ENCODE measurements at places on chromosomes 6 and 20.
A peak's percentile ranks its signal among the peaks of the same experiment; 100 is the strongest.

DNA sequence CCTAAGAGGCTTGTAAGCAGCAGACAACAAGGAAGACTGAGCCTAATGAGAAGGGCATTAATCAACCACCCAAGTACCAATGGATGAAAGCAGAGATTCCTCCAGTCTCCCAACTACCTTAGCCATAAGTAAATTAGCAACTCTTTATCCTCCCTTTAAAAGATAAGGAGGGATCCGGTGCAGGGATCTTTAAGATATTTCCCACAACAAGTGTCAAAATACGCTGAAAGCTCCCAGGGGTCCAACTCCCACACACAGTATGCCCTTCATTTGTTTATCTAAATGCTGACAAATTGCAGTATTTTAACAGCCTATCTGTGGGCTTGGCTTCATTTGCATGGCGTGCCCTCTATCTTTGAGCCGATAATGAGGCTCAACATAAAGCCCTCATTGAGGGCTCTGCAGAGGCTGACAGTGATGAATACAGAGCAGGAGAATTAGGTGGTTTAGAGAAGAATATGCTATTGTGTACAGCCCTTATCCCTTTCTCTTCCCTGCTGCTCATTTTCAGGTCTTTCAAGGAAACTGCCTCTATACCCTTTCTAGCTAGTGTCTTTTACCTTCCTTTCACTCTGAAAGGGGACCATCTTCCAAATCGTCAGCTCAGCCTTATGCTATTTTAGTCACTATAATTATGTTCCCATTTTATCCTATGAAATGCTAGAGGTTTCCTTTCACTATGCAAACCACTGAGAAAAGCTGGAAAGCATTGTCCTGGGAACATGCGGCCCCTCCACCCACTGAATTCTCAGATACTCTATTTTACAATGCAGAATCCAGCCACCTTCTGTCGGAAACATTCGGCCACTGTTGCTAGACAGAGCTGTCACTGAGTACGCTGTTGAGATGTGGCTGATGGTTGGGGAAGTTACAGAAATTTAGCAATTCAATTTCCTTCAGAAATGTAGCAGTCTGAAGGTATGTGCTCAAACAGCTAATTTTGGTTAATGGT, 575.2 kb upstream of the JAG1 start:
- no peak overlapping the region for H3K27ac ChIP-seq
- DNase-seq, result no peak
- no peak overlapping the region for H3K4me3 ChIP-seq
- no peaks in the 10 kb centered on the region for H3K36me3 ChIP-seq
- H3K27me3 ChIP-seq, result no peaks in the 10 kb centered on the region

- no peaks in the 10 kb centered on the region for H3K36me3 ChIP-seq
- H3K4me3 ChIP-seq, result no peak overlapping the region
- H3K27me3 ChIP-seq, result no peaks in the 10 kb centered on the region
Observed at GRCh38 chr20:62551407-62552323, 75.9 kb upstream of the GATA5 start.

DNA sequence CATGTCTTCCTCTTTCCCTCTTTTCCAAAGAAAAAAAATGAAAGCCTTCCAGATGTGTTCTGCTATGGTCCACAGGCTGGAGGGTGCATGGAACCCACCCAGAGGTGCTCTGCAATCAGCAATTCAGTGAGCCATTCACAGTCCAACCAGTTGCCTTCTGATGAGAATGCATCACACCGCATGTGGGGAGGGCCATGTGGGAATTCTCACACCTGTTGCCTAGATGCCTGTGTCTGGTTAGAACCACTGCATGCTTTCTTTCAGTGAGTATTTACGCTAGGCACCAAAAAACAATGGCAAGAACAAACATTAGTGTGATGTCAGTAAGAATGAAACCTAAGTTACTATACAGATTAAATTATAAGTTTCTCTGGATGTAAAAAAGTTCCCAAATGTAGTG, 311.6 kb upstream of the CDYL start:
- no peaks in the 10 kb centered on the region for H3K36me3 ChIP-seq
- no peak for DNase-seq
- H3K27ac ChIP-seq, result no peak overlapping the region
- no peak overlapping the region for H3K4me3 ChIP-seq
- H3K27me3 ChIP-seq, result no peaks in the 10 kb centered on the region

DNA sequence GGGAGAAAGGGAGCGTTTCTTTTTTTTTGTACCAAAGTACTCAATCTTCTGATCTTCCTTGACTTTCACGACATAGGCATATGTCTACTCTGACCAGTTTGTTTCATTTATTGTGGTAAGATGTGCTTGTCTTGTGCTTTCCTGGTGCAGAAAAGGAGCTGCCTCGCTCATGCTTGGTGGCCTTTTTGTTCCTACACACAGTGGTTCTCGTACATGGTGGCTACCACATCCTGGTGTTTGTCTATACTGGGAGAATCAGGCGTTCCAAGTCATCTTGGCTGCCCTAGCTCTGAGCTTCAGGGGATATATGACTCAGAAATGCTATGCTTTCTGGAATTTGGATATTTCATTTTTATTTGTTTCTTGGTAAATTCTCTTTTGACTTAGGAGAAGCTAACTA, 31.8 kb downstream of the MYB start:
- H3K27me3 ChIP-seq, result no peaks in the 10 kb centered on the region
- H3K36me3 ChIP-seq, result no peaks in the 10 kb centered on the region
- no peak overlapping the region for H3K4me3 ChIP-seq
- no peak for DNase-seq
- H3K27ac ChIP-seq, result no peak overlapping the region

GRCh38 chr20:57450419-57450818, 59.2 kb downstream of the RBM38 start:
- peaks cover 10% of the 10 kb centered on the region for H3K27me3 ChIP-seq
- peaks cover 7% of the 10 kb centered on the region for H3K4me1 ChIP-seq
- H3K4me3 ChIP-seq, result no peak overlapping the region
- no peak for DNase-seq
- H3K27ac ChIP-seq, result no peak overlapping the region
- no peaks in the 10 kb centered on the region for H3K36me3 ChIP-seq

- no peaks in the 10 kb centered on the region for H3K27me3 ChIP-seq
- H3K27ac ChIP-seq, result no peak overlapping the region
- no peaks in the 10 kb centered on the region for H3K36me3 ChIP-seq
- no peak for DNase-seq
- peaks cover 6% of the 10 kb centered on the region for H3K4me1 ChIP-seq
- H3K4me3 ChIP-seq, result no peak overlapping the region
Observed at GRCh38 chr6:76644231-76644630, 571.8 kb upstream of the IMPG1 start.

- no peaks in the 10 kb centered on the region for H3K27me3 ChIP-seq
- no peak for DNase-seq
- H3K4me1 ChIP-seq, result no peaks in the 10 kb centered on the region
Observed at GRCh38 chr6:7809346-7809745, 83.4 kb downstream of the BMP6 start.

DNA sequence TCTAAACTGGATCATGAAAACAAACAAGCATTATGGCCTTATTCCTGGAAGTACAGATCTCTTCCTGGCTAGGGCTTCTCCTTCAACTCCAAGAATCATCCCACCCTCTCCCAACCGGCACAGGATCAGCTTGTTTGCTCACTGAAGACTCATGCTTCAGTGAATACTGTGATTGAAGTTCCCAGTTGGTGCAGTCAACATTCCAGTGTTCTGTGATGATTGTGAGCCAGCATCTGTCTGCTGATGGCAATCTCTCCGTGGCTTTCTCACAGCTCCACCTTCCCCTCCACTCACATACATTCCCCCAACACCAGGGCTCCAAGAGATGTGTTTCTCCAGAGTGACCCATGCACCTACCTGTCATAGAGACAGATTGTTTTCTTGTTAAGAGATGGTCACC, 421.3 kb upstream of the BTBD3 start:
- H3K27ac ChIP-seq, result no peak overlapping the region
- no peak for DNase-seq
- no peaks in the 10 kb centered on the region for H3K4me1 ChIP-seq
- no peaks in the 10 kb centered on the region for H3K36me3 ChIP-seq
- no peak overlapping the region for H3K4me3 ChIP-seq
- no peaks in the 10 kb centered on the region for H3K27me3 ChIP-seq

- H3K4me1 ChIP-seq, result no peaks in the 10 kb centered on the region
- peaks cover 18% of the 10 kb centered on the region for H3K27me3 ChIP-seq
- no peak for DNase-seq
Observed at GRCh38 chr20:61742097-61742825, 323.4 kb downstream of the TAF4 start.

GRCh38 chr20:37144856-37145404, 34.2 kb upstream of the RPN2 start:
- H3K4me3 ChIP-seq, result no peak overlapping the region
- H3K27me3 ChIP-seq, result no peaks in the 10 kb centered on the region
- no peaks in the 10 kb centered on the region for H3K36me3 ChIP-seq
- no peak for DNase-seq

DNA sequence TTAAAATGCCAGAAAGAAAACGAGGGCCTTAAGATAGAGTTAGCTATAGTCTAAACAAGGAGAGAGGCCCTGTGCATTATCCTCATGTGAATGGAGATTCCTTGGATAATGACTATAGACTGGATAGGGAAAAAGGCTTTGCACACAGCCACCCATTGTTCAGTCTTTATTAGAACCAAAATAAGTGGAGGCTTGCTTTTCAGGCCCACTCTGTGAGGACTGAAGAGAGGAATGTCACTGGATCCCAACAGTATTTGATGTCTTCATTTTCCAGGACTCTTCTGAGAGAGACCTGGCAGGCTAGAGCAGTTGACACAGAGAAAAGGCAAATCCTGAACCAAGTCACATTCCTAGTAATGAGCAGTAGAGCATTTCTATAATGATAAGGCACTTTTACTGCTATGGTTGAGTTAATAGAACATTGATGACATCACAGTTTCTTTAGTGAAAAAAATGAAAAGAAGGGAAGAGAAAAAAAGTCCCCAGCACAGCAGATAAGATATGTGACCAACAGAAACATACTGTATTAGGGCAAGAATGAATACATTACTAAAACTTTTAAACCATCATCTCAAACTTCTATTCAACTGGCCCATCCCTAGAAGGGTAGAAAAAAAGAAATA, 315.1 kb downstream of the EPHA7 start:
- DNase-seq, result no peak
- H3K27ac ChIP-seq, result no peak overlapping the region
- no peaks in the 10 kb centered on the region for H3K27me3 ChIP-seq
- no peak overlapping the region for H3K4me3 ChIP-seq
- no peaks in the 10 kb centered on the region for H3K4me1 ChIP-seq

DNA sequence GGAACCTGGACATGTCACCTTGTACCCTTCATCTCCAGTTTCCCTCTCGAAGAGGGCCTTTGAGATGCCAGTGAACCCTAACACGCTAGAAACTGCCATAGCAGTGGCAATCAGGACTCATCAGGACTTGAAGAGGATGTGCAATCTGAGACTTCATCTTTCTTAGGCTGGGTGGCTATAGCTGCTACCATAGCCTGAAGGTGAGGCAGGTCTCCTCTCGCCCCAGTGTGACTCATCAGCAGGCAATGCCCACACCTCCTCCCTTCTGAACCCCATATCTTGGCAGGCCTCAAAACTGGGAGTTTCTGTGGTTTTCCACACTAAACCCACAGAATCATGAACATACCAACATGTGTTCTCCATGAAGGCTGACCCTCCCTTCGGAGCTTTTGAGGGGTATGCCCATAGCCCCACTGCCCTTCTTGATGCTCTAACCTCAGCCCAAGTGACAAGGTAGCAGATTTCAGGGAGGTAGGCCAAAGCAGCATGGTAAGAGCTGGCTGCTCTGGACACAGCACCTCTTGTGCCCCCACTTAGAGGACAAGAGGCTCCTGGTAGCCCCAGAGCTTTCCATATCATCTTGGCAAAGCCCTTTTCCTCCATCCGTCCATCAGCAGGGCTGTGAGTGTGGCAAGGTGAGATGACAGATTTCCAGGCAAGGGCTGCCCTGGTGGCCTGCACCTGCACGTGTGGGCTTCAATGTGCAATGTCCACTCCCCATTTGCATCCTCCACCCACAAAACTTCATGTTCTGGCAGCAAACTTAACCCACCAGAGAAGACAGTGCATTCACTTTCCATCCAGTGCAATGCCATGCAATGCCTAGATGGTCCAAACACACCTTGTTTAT, 2.6 kb downstream of the BLCAP start:
- no peaks in the 10 kb centered on the region for H3K27me3 ChIP-seq
- H3K36me3 ChIP-seq, result no peaks in the 10 kb centered on the region
- peaks cover 51% of the 10 kb centered on the region for H3K4me1 ChIP-seq
- peak overlapping the region; percentile 36 for H3K27ac ChIP-seq

DNA sequence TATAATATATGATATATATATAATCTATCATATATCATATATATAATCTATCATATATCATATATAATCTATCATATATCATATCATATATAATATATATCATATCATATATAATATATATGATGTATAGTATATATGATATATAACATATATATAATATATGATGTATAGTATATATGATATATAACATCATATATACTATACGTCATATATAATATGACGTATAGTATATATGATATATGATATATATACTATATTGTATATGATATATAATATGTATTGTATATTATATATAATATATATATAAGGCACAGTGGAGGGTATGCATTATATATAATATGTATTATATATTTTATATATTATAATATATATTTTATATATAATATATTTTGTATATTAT, 36.7 kb downstream of the PTPRA start:
- H3K4me1 ChIP-seq, result no peaks in the 10 kb centered on the region
- no peak overlapping the region for H3K4me3 ChIP-seq
- H3K36me3 ChIP-seq, result no peaks in the 10 kb centered on the region
- no peak for DNase-seq
- H3K27me3 ChIP-seq, result no peaks in the 10 kb centered on the region
- H3K27ac ChIP-seq, result no peak overlapping the region

- no peak for DNase-seq
- H3K27me3 ChIP-seq, result no peaks in the 10 kb centered on the region
- H3K27ac ChIP-seq, result no peak overlapping the region
- no peak overlapping the region for H3K4me3 ChIP-seq
- H3K36me3 ChIP-seq, result no peaks in the 10 kb centered on the region
Observed at GRCh38 chr6:100465701-100466409, 1.1 kb upstream of the SIM1 start.

GRCh38 chr6:147802459-147802858, 294.0 kb downstream of the SAMD5 start:
- H3K27me3 ChIP-seq, result no peaks in the 10 kb centered on the region
- no peak for DNase-seq
- H3K4me1 ChIP-seq, result no peaks in the 10 kb centered on the region
- no peaks in the 10 kb centered on the region for H3K36me3 ChIP-seq

Data from HCT116 (cell line).